ENCODE measurements at places on chromosomes 13 and 19. TPM values are rescaled to one million over a fixed set of nuclear protein-coding genes. Genes with fewer than 3 reads are reported as not detected.

DNA sequence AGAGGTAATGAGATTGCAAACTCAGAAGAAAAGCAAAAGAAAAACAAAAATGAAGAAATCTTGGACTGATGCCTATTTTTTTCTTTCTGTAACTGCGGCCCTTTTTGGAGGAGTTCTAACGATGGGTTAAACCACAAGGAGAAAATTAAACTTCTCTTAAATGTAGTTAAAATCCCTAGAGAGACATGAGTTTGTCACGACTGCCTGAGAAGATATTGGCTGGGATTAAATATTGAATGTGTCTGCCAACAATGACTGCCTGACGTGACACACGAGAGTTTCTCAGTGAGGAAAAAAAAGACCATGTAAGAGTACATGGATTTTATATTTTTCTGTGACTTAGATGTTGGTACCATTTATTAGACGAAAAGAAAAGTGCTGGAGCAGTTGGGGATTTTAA, 1013.4 kb downstream of the PCDH9 start:
- no peak for DNase-seq
- no peak overlapping the region for H3K4me3 ChIP-seq
- H3K4me1 ChIP-seq, result no peaks in the 10 kb centered on the region
- no peak overlapping the region for H3K27ac ChIP-seq
- no peaks in the 10 kb centered on the region for H3K36me3 ChIP-seq

GRCh38 chr13:51687947-51688714, 103.9 kb downstream of the WDFY2 start:
- H3K27me3 ChIP-seq, result no peaks in the 10 kb centered on the region
- no peak for DNase-seq
- H3K27ac ChIP-seq, result no peak overlapping the region
- no peaks in the 10 kb centered on the region for H3K4me1 ChIP-seq

GPR18 gene
- 1.4 TPM for total RNA-seq

- no peaks in the 10 kb centered on the region for H3K27me3 ChIP-seq
- no peaks in the 10 kb centered on the region for H3K36me3 ChIP-seq
- no peaks in the 10 kb centered on the region for H3K4me1 ChIP-seq
- no peak overlapping the region for H3K4me3 ChIP-seq
- H3K27ac ChIP-seq, result peak overlapping the region; percentile 41
These were observed 12.0 kb downstream of the CERS4 start for GRCh38 chr19:8221161-8221560.

GRCh38 chr13:112441779-112442310, 65.7 kb downstream of the SPACA7 start:
- peaks cover 12% of the 10 kb centered on the region for H3K27me3 ChIP-seq
- DNase-seq, result no peak
- H3K4me1 ChIP-seq, result no peaks in the 10 kb centered on the region
- no peaks in the 10 kb centered on the region for H3K36me3 ChIP-seq

DNA sequence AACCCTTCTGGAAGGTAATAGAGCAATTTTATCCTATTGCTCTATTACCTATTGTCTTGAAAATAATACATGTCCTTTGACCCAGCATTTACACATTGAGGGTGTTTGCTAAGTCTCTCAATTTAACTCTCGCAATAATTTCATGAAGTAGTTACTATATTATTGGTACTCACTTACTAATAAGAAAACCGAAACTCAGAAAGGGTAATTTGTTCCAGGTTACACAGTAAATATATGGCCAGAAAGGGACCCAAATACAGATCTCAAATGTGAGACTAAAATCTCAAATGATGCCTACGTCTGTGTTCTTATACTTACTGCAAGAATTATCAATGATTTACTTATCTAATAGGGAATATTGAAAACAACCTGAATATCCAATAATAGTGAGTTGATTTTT, 29.7 kb upstream of the FAM216B start:
- H3K27me3 ChIP-seq, result no peaks in the 10 kb centered on the region
- no peak for DNase-seq
- no peak overlapping the region for H3K27ac ChIP-seq
- H3K36me3 ChIP-seq, result no peaks in the 10 kb centered on the region
- H3K4me1 ChIP-seq, result no peaks in the 10 kb centered on the region
- no peak overlapping the region for H3K4me3 ChIP-seq

CGB3 gene
- not detected for total RNA-seq

GRCh38 chr19:49497047-49497788, 984 bp downstream of the RPS11 start:
- peaks cover 14% of the 10 kb centered on the region for H3K36me3 ChIP-seq
- no peaks in the 10 kb centered on the region for H3K27me3 ChIP-seq
- H3K4me3 ChIP-seq, result peak overlapping the region; percentile 89
- no peak for DNase-seq
- H3K27ac ChIP-seq, result peak overlapping the region; percentile 93
- H3K4me1 ChIP-seq, result no peaks in the 10 kb centered on the region

DNA sequence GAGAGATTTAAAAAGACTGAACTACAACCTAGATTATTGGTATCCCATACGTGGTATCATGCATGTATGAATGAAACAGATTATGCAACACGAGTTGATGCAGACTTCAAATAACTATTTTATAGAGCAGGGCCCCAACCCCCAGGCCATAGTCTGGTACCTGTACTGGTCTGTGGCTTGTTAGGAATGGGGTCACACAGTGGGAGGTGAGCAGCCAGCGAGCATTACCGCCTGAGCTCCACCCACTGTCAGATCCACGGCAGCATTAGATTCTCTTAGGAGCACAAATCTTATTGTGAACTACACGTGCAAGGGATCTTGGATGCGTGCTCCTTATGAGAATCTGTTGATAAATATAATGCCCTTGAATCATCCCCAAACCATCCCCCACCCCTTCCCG, 320.2 kb downstream of the TBC1D4 start:
- no peak for DNase-seq
- H3K36me3 ChIP-seq, result no peaks in the 10 kb centered on the region
- H3K4me1 ChIP-seq, result no peaks in the 10 kb centered on the region

FAM124A gene
- total RNA-seq, result 11.2 TPM

TMC4 gene
- 40.2 TPM for total RNA-seq

HCST gene
- 4.9 TPM for total RNA-seq

- DNase-seq, result no peak
- H3K27ac ChIP-seq, result no peak overlapping the region
- no peaks in the 10 kb centered on the region for H3K4me1 ChIP-seq
- H3K4me3 ChIP-seq, result no peak overlapping the region
- no peaks in the 10 kb centered on the region for H3K27me3 ChIP-seq
These were observed 7.4 kb downstream of the DCUN1D2 start for GRCh38 chr13:113483081-113483480.

- no peaks in the 10 kb centered on the region for H3K36me3 ChIP-seq
- H3K27me3 ChIP-seq, result no peaks in the 10 kb centered on the region
- no peaks in the 10 kb centered on the region for H3K4me1 ChIP-seq
These were observed 45.3 kb downstream of the UFM1 start for GRCh38 chr13:38394777-38395496.

RPL28 gene
- total RNA-seq, result 554 TPM

DNA sequence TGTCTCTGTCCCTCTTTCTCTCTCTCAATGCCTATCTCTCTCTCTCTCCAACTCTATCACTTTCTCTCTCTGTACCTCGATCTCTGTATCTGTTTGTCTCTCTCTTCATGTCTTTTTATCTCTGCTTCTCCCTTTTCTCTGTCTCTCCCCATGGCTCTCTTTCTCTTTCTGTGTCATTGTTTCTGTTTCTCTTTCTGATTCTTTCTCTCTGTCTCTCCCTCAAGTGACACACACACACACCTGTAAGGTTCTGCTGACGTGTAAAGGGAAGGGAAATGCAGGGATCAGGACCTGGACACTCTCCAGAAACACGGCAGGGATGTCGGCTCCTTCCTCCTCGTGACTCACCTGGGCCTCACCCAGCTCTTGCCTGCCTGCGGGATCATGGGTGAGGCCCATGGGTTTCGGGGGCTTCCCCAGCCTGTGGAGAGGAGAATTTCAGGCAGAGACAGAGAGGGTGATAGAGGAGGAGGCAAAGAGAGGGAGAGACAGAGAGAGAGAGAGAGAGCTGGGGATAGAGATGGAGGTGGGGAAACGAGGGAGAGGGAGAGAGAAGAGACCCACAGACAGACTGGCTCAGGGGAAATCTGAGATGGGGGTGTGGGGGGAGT, 5.4 kb upstream of the PLAUR start:
- no peaks in the 10 kb centered on the region for H3K27me3 ChIP-seq
- DNase-seq, result peak; percentile 71
- no peaks in the 10 kb centered on the region for H3K36me3 ChIP-seq
- H3K27ac ChIP-seq, result no peak overlapping the region

DNA sequence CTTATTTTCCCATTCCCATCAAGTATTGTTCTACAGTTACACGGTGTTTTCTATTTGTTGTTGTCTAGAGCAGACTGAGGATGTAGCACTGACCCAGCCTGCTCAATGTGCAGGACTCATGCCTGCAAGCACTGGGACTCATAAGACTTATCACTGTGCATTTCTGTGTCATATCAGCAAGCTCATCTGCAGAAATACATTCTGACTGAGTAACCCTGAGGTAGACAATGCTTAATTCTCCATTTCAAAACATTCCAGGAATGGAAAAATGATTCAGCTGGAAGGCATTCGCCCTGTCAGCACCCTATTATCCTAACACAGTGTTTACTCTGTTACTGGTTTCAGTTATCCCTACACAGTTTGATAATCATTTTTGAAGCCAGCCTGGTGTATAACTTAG, 2506.4 kb downstream of the PCDH9 start:
- no peaks in the 10 kb centered on the region for H3K36me3 ChIP-seq
- no peak for DNase-seq
- no peaks in the 10 kb centered on the region for H3K27me3 ChIP-seq
- no peak overlapping the region for H3K27ac ChIP-seq

- H3K36me3 ChIP-seq, result no peaks in the 10 kb centered on the region
- no peaks in the 10 kb centered on the region for H3K27me3 ChIP-seq
- no peak overlapping the region for H3K27ac ChIP-seq
- DNase-seq, result no peak
- no peak overlapping the region for H3K4me3 ChIP-seq
These were observed 334.3 kb downstream of the DLEU7 start for GRCh38 chr13:50509167-50509566.

SELENOV gene
- not detected for total RNA-seq

DNA sequence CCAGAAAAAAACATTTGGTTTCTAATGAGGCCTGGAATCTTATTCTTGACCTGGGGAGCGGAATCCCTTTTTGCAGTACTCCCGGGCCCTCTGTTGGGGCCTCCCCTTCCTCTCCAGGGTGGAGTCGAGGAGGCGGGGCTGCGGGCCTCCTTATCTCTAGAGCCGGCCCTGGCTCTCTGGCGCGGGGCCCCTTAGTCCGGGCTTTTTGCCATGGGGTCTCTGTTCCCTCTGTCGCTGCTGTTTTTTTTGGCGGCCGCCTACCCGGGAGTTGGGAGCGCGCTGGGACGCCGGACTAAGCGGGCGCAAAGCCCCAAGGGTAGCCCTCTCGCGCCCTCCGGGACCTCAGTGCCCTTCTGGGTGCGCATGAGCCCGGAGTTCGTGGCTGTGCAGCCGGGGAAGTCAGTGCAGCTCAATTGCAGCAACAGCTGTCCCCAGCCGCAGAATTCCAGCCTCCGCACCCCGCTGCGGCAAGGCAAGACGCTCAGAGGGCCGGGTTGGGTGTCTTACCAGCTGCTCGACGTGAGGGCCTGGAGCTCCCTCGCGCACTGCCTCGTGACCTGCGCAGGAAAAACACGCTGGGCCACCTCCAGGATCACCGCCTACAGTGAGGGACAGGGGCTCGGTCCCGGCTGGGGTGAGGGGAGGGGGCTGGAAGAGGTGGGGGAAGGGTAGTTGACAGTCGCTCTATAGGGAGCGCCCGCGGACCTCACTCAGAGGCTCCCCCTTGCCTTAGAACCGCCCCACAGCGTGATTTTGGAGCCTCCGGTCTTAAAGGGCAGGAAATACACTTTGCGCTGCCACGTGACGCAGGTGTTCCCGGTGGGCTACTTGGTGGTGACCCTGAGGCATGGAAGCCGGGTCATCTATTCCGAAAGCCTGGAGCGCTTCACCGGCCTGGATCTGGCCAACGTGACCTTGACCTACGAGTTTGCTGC, at the start of gene ICAM4:
TSS of gene ICAM4 (plus strand) at position 153 of the 935 bp plus-strand sequence. CDS start at position 211, 58 bp downstream.
- H3K4me1 ChIP-seq, result peaks cover 2% of the 10 kb centered on the region
- H3K36me3 ChIP-seq, result no peaks in the 10 kb centered on the region
- no peak for DNase-seq
- H3K27me3 ChIP-seq, result peaks cover 25% of the 10 kb centered on the region

PTPRH gene
- total RNA-seq, result not detected

DNA sequence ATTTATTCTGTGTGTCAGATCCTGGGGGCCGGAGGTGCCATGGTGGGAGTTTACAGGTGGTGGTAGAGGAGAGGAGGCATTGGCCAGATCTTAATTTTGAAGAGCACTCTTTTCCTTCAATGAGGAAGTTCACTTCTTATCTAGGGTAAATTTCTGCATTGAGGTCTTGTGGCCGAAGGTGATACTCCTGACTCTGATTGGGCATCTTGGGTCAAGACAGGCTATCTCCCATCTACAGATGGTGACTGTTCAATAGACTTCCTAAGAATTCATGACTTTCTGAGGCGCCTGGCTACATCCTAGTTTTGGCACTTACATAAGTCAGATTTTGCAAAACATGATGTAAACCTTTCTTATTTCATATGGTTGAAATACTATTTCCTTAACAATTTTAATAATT, 135.2 kb downstream of the SUCLA2 start:
- H3K4me3 ChIP-seq, result no peak overlapping the region
- no peaks in the 10 kb centered on the region for H3K4me1 ChIP-seq
- H3K27ac ChIP-seq, result no peak overlapping the region
- no peak for DNase-seq
- no peaks in the 10 kb centered on the region for H3K27me3 ChIP-seq

UQCRFS1 gene
- total RNA-seq, result 41.3 TPM

GRCh38 chr19:46000491-46001246, 5.4 kb downstream of the CCDC61 start:
- DNase-seq, result peak; percentile 38
- no peak overlapping the region for H3K27ac ChIP-seq
- H3K36me3 ChIP-seq, result no peaks in the 10 kb centered on the region
- H3K4me1 ChIP-seq, result no peaks in the 10 kb centered on the region

- DNase-seq, result peak; percentile 89
- no peaks in the 10 kb centered on the region for H3K27me3 ChIP-seq
- peak overlapping the region; percentile 5 for H3K4me3 ChIP-seq
- no peaks in the 10 kb centered on the region for H3K36me3 ChIP-seq
- peak overlapping the region; percentile 75 for H3K27ac ChIP-seq
These were observed 32.2 kb downstream of the MYO9B start for GRCh38 chr19:17107546-17108452.

DNA sequence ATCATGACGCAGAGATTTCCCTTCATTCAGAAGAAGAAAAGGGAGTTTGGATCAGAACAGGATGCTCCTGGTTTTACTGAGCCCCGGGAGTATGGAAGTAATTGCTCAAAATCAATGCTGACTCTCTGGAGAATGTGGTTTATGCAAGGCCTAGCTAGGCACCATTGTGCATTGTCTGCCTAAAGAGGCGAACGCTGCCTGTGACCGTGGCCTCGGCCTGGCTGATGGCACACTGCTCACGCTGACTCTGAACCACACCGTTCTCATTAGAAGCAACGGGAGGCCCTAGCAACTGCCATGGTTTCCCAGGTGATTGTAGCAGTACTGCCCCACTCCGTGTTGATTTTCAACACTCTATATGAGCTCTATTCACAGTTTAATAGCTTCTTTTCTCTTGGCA, 41.7 kb upstream of the UBL3 start:
- no peak for DNase-seq
- no peak overlapping the region for H3K4me3 ChIP-seq
- H3K27ac ChIP-seq, result no peak overlapping the region
- H3K27me3 ChIP-seq, result no peaks in the 10 kb centered on the region

GRCh38 chr13:27632648-27633047, 11.0 kb downstream of the POLR1D start:
- DNase-seq, result no peak
- no peaks in the 10 kb centered on the region for H3K27me3 ChIP-seq
- H3K4me1 ChIP-seq, result no peaks in the 10 kb centered on the region
- no peak overlapping the region for H3K27ac ChIP-seq

GRCh38 chr19:53157626-53158025, 1.2 kb downstream of the ZNF347 start:
- H3K27me3 ChIP-seq, result no peaks in the 10 kb centered on the region
- no peaks in the 10 kb centered on the region for H3K4me1 ChIP-seq
- no peaks in the 10 kb centered on the region for H3K36me3 ChIP-seq

Data from prostate gland (tissue), 2 donors.